Neural crest cell (in vitro differentiated cells): ENCODE measurements at places on chromosomes 16 and 17. TPM values are rescaled to one million over a fixed set of nuclear protein-coding genes. Genes with fewer than 3 reads are reported as not detected.

- DNase-seq: no peak
Measured at GRCh38 chr16:55207693-55208428, 116.1 kb upstream of the IRX6 start.

- no peak for DNase-seq
Measured at GRCh38 chr16:717450-718245, 2.7 kb downstream of the METRN start.

DNA sequence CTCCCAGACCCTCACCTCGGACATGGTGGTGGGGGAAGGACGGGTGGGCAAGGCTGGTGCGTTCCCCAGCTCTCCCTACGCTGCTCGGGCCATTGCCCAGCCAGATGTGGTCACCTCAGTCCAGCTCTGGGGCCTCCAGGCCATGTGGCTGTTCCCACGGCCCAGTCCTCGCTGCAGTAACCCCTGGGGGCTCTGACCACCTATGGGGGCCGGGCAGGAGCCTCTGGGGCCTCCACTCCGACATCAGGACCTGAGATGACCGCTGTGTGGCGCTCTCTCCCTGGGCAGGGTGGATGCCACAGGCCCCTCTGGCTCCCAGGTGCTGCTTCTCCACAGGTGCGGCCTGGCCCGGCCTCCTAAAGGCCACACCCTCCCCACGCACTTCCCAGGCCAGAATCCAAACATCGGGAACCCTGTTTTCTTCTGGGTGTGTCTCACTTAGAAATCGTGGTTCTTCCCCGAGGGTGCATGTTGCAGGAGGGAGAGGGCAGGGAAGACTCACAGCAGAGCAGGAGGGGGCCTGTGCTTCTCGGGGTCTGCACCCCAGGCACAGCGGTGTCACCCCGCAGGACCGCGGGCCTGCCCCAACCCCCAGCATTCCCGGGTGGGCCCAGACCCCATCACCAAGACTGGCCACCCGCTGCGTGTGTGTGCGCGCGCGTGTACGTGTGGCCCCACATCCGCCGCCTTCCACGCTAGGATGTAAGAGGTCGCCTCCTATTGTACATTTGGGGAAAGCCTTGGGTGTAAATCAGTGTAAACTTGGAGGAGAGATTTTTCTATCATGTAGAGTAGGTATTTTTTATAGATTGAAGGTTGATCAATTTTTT lies 5.9 kb upstream of the CAPN15 start:
- DNase-seq: no peak

DNA sequence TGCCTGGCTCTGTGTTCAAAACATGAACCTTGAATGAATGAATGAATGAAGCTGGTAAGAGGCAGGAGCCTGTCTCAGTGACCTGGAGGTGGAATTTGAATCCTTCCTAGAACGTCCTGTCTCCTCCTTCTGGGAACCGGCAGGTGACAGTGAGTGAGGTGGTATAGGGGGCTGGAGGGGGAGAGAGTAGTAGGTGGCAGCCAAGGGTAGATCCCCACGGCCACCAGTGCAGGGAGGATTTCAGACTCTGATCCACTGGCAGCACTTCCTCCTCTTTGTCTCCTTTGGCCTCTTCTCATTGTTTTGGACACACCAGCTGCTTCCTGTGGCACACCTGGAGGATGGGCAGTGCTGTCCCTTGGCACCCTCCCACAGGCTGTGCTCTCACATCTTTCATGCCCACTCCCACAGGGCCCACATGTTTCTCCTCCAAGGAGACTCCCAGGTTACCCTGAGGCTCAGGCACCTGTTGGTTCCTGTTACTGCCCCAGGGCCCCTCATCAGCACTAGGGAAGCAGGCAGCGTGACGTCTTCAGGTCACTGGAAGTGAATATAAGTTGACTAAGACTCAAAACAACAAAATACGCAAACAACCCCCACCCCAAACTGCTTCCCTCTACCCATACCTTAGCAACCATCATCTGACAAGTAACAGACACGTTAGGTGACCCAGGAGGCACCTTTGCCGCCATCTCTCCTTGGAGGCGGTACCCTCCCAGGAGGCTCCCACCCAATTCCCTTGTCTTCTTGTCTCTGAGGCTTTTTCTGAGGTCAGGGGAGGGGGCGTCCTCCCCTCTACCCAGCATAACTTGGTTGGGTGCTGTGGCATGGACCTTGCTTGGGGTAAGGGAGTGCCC lies 84.6 kb downstream of the N4BP1 start:
- no peak for DNase-seq

GRCh38 chr17:50693036-50693682 lies 14.6 kb downstream of the ANKRD40 start:
- no peak for DNase-seq

DNA sequence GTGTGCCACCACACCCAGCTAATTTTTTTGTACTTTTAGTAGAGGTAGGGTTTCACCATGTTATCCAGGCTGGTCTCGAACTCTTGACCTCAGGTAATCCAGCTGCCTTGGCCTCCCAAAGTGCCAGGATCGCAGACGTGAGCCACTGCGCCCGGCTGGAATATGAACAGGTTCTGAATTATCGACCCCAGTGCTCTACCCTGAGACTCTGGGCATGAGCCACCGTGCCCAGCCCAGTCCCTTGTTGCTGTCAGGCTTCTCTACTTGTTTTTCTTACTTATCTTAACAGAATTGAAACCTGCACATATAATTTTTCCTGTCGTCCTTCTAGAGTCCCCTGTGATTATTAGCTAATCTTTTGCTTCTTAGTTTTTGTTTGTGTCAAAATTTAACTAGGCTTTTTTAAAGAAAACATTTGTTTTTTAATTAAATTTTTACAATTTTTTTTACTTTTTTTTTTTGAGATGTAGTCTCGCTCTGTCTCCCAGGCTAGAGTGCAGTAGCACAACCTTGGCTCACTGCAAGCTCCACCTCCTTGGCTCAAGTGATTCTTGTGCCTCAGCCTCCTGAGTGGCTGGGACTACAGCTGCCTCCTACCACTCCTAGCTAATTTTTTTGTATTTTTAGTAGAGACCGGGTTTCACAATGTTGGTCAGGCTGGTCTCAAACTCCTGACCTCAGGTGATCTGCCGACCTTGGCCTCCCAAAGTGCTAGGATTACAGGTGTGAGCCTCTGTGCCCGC lies 66.7 kb downstream of the AP2B1 start:
- DNase-seq: no peak

DNA sequence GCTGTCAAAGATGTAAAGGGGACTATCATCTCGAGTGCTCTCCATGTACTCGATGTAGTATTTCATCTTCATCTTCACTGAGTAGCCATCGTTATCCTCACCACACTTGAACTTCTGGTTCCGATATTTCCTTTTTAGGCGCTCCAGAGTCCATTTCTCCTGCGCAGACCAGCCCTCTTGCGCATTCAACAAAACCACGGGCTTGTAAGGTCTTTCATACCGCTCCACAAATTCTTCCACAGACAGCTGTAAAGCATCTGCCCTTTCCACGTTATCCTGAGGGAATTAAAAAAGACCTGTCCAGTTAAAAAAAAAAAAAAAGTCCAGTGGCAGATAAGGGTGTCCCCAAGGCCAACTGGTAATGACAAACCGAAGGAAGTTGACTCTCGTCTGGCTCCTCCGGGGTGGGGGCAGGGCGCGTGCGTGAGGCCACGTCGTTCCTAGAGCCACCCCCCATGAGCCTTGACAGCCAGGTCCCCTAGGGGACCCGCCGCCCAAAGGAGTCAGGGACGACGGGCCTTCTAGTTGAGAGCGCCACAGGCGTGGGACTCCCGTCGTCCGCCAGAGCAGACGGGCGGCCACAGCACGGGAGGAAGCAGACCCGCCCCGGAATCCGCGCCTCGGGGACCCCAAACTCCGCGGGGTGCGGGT lies 701 bp downstream of the JMJD6 start:
- DNase-seq: no peak

GRCh38 chr17:70295731-70296130 lies 126.4 kb downstream of the KCNJ2 start:
- no peak for DNase-seq

GRCh38 chr17:49916854-49917515 lies 52.0 kb upstream of the DLX4 start:
- DNase-seq: no peak

GRCh38 chr16:84105948-84106740 lies 10.6 kb downstream of the MBTPS1 start:
- no peak for DNase-seq

GRCh38 chr17:7436556-7437368 lies 1.5 kb downstream of the TMEM102 start:
- DNase-seq: peak; percentile 70

DNA sequence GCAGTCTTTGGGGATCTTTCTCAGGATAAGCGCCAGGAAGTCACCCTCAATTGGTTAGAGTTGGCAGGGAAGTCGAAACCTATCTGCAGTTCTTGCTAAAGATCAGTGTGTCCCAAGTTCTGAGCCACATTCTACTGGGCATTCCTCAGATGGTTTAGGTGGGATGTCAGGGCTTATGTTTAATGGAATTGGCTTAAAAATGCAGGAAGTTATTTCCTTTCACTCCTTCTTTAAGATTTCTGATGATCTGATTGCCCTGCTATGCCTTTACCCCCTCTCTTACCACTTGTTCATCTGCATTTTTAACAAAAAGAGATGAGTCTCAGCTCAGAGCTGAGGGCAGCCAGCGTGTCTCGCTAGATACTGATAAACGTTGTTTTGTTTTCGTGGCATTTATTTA lies 30.8 kb downstream of the FOXL1 start:
- no peak for DNase-seq

GRCh38 chr17:32285746-32286517 lies 20.3 kb downstream of the RHBDL3 start:
- no peak for DNase-seq

DNA sequence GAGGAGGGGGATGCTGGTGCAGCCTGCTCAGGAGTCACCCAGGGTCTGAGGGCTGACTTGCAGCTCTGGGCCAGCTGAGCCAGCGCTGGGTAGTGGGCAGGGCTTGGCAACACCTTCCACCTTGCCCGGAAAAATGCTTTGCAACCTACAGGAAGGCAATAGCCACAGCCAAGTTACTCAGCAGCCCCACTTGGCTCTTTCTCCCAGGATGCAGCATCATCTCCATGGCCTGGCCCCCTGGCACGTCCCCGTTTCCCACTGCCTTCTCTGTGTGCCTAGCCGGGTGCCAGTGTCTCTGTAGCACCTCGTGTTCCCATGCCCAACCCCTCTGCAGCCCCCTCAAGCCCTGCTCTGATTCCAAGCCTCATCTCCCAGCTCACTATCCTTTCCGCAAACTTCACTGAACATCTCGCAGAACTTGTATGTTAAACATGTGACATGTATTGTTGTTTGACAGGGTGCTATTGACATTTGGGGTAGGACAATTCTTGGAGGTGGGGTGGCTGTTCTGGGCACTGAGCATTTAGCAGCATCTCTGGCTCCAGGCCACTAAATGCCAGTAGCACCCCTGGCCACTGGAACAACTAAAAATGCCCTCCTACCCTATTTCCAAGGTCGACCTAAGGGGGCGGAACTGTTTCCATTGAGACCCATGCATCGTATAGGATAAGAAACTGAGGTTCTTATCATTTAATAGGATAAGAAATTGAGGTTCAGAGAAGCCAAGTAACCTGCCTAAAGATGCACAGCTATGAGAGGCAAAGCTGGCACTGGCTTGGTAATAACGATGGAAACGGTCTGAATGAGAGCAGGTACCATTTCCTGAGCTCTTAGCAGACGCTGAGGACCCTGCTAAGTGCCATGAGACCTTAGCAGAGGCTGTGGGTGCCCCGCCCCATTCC lies 12.2 kb downstream of the DEXI start:
- DNase-seq: no peak

DNA sequence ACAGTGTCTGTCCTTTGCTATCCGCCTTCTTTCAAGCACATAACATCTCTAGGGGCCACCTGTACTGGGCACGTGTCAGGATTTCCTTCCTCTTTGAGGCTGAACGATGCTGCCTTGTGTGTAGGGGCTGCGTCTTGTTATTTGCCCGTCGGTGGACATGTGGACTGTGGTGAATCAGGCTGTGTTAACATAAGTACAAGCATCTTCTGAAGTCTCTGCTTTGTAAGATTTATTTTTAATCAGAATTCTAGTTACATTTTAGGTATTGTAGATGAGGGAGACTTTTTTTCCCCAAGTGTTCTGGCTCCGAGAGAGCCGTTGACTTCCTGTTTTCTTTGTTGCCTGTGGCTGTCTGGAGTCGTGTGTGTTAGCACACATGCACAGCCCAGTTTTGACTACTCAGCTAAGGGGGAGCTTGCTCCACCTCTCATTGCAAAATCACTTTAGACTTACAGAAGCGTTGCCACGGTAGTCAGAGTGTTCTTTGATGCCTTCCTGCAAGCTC lies 26.1 kb downstream of the SPG7 start:
- no peak for DNase-seq

GRCh38 chr16:2609827-2610470 lies 72.1 kb downstream of the PDPK1 start:
- no peak for DNase-seq

GRCh38 chr16:20853143-20853542 lies 46.8 kb downstream of the REXO5 start:
- DNase-seq: no peak

DNA sequence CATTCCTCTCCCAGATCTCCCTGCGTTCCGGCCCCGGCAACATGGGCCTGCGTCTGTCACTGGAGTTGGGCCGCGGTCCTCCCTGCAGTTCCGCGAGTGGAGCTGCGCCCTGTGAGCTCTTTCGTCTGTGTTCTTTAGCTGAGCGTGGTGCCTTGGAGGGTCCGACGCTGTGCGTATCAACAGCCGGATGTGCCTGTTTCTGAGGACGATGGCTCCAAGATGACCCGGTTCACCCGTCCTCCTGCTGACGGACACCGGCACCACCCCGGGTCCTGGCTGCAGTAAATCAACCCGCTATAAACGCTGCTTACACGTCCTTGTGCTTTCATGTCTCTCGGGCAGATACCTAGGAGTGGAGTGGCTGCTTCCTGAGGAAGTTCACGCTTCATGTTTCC lies 44.8 kb upstream of the GNG13 start:
- DNase-seq: no peak

The C17orf50 gene
- total RNA-seq: 0.23 TPM in 1 of 2 replicates, not detected in the other

The KCNJ18 gene
- not detected in 2 replicates for total RNA-seq

The KRT12 gene
- not detected in 2 replicates for total RNA-seq

The SEPTIN1 gene
- total RNA-seq: 2.3 and 2.9 TPM in 2 replicates

The SMPD3 gene
- 3.2 and 3.8 TPM in 2 replicates for total RNA-seq

The HEXD gene
- 47.8 and 48.5 TPM in 2 replicates for total RNA-seq

The LGALS9B gene
- total RNA-seq: not detected in 2 replicates

The TEX14 gene
- total RNA-seq: 0.21 and 0.48 TPM in 2 replicates

The GPRC5C gene
- 3.1 and 4.6 TPM in 2 replicates for total RNA-seq

The CDC6 gene
- 94.5 and 104 TPM in 2 replicates for total RNA-seq

The DBNDD1 gene
- 4.9 and 5.6 TPM in 2 replicates for total RNA-seq

The ZNF423 gene
- total RNA-seq: 55.0 and 55.4 TPM in 2 replicates

The NT5M gene
- total RNA-seq: 8.4 and 10.3 TPM in 2 replicates

The SECTM1 gene
- not detected in 2 replicates for total RNA-seq

The EVPL gene
- not detected in 2 replicates for total RNA-seq
